ENCODE measurements at places on chromosomes 12 and 14. TPM values are rescaled to one million over a fixed set of nuclear protein-coding genes. Genes with fewer than 3 reads are reported as not detected.

NELL2 gene
- not detected for total RNA-seq

A2ML1 gene
- total RNA-seq: not detected

ITGA7 gene
- total RNA-seq: 1.4 TPM

ALX1 gene
- total RNA-seq: 4.0 TPM

CLEC6A gene
- total RNA-seq: not detected

SLC4A8 gene
- total RNA-seq: 1.5 TPM

ZNF268 gene
- total RNA-seq: 8.5 TPM

SLCO1C1 gene
- not detected for total RNA-seq

CCDC175 gene
- not detected for total RNA-seq

C12orf54 gene
- total RNA-seq: not detected

BLTP3B gene
- 15.3 TPM for total RNA-seq

LBHD2 gene
- total RNA-seq: not detected

PYM1 gene
- total RNA-seq: 40.4 TPM

P3H3 gene
- total RNA-seq: 29.0 TPM

PLA2G1B gene
- total RNA-seq: not detected

WNT1 gene
- total RNA-seq: 0.07 TPM

CNTN1 gene
- 53.7 TPM for total RNA-seq

AMDHD1 gene
- total RNA-seq: 3.0 TPM

IL26 gene
- not detected for total RNA-seq

C12orf50 gene
- total RNA-seq: not detected

HOXC11 gene
- 0.90 TPM for total RNA-seq

SRRM4 gene
- total RNA-seq: not detected

ADSS1 gene
- total RNA-seq: 7.2 TPM

SLC17A8 gene
- total RNA-seq: not detected

DEGS2 gene
- total RNA-seq: 2.1 TPM
